ENCODE measurements at places on chromosomes 13 and 19.

DNA sequence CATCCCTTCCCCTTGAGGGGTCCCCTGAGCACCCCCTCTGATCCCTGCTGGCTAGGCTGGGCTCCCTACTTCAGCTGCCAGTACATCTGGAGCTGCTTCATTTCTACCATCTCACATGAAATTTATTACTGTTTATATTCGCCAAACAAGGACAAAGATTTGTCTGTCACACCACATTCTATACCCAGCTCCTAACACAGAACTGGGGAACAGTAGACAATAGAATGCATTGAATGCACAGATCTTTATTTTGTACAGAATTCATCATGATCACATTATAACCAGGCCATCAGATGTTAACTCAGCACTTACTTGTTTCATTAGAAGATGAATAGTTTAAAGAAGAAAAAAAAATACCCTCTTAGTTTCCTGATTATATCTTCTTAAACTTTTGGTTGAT is 159.4 kb downstream of the KLF5 start:
- DNase-seq, result no peak

DNA sequence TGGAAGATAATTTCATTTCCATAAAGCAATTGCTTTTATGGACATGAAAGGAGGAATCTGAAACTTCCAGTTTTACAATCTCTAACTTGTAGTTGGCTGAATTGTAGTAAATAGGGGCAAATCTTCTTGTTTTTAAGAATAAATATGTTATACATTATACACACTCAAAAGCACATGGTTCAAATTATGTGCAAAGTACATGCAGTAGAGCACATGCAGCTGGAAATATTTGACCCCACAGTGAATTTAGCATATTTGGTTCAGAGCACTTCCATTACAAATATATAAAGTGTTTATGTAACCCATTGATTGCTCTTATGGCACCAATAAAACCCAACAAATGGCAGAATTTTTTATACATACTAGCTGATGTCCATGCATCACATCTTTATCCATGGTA is 180.5 kb downstream of the IRS2 start:
- no peak for DNase-seq

DNA sequence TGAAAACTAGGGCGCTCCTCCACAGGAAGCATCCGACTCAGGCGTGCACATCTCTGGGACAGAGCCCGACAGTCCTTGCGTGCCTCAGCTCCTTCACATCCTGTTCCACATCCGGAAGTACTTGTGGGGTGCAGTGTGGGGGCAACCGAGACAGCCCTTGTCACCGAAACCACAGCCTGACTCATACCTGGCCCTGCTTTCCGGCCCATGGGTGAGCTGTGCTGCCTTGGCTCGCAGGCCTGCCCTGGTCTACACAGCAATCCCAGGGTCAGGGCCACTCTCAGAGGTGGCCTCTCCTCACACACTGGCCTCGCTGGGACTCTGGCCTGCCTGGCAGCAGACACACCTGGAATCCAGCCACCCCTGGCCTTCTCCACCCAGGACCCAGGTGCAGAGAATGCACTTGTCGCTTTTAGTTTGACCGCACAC is 100.4 kb downstream of the STK24 start:
- no peak for DNase-seq

- DNase-seq, result no peak
Measured at GRCh38 chr19:23882493-23882892, 32.2 kb upstream of the ZNF726 start.

- no peak for DNase-seq
Measured at GRCh38 chr13:60431108-60431700, 34.2 kb downstream of the TDRD3 start.

DNA sequence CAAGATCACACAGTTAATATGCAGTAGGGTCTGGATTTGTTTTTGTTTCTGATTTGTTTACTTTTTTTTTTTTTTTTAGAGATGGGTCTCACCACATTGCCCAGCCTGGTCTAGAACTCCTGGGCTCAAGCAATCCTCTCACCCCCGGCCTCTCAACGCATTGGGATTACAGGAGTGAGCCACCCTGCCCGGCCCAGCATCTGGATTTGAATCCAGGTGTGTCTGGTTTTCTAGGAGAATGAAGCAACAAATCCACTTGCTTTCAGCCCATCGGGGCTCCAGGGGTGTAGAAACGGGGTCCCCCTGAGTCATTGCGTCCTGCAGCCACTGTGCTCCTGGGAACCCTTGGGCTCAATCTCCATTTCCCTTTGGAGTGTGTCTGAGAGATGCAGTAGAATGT is 6.6 kb downstream of the CACNG8 start:
- no peak for DNase-seq

DNA sequence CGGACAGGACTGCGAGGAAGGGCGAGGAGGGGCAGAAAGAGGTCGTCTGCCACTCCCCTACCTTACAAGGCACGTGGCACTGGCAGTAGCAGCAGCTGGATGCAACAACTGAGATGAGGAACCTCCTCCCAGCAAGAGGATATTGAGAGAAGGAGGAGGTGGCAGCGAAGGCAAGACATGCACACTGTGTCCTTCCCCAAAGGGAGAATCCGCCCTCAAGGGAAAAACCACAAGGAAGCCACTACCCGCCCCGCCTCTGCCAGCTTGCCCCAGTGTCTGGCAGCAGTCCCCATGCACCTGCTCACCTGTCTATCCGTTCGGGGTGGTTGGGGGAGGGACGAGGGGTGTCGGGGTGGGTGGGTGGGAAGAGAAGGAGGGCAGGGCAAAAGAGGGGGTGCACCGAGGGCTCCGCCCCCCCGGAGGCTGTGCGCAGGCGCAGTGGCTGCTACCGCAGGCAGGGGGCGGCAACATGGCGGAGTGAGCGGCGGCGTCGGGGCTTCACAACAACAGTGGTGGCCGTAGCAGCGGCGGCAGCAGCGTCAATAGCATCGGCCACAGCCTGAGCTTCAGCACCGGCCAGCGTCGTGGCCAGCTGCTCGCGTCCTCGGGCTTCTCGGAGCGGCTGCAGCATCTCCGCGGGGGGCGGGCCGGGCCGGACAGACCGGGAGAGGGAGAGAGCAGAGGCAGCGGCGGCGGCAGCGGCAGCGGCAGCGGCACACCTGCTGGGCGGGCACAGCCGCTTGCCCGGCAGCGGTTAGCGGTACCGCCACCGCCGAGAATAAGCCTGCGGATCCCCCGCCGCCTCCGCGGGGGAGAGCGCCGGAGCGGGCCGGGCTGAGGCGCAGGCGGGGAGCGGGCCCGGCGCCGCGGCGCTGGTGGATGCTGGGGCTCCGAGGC is at the start of gene NBEA:
Gene NBEA, plus strand, starts transcription at position 436 of the 897 bp plus-strand sequence. CDS start 551 bp downstream, outside the sequence.
- DNase-seq, result peak; percentile 84

GRCh38 chr13:91166714-91167511 is 180.6 kb upstream of the MIR17HG start:
- DNase-seq, result no peak

DNA sequence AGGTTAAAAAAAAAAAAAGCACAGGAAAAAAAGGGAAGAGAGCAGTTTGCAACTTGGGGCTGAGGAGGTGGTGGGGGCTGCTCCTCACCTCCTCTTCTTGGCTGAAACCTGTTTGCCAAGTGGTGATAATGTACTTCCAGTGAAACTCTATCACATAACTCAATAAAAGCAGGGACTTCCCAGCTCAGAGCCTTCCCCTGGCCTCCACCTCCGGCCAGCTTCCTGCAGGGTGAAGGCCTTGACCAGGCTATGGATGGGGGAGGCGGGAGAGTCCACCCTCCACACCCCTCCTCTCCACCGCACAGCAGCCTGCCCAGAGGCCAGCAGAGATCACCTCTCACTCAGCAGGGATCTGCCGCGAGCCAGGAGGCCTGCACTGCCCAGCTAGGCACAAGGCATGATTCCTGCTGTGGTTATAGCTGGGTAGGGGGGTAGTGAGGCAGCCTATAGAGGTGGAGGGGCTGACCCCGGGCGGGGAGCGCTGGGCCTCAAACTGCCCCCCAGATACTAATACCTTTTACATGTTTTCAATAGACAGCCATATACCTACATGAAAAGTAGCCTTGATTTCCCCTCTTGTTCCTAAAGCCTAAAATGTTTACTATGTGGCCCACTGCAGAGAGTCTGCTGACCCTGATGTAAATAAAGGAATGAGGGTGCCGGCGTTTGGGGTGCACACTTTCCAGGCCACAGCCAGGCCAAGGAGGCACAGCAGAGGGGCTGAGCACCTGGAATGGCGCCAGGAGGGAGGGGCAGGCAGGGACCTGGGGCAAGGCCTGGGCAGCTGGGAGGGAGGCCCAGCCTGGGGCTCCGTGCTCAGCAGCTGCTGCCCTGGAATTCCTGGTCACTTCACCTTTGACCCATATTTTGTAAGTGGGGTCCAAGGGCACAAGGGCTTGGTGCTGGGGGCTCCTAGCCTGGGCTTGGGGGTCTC is 10.3 kb downstream of the ZNF787 start:
- DNase-seq, result no peak

DNA sequence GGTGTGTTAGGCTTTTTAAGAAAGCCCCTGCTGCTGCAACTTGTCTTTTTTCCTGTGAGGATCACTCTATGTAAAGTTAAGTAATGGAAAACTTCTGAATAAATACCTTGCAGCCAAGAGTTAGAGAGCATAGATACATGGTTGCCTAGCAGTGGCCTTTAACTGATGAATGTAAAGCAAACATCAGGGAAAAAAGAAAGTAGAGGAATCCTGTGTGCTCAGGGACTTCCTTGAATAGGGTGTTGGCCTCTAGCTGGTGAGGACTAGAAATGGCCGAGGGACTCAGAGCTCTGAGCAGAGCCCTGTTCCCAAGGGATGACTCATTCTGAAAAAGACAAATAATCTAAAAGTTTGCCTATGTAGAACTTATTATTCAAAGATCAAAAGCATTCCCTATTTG is 135.7 kb downstream of the MIPEP start:
- no peak for DNase-seq

GRCh38 chr19:17948931-17949930 is 16.4 kb downstream of the CCDC124 start:
- no peak for DNase-seq

DNA sequence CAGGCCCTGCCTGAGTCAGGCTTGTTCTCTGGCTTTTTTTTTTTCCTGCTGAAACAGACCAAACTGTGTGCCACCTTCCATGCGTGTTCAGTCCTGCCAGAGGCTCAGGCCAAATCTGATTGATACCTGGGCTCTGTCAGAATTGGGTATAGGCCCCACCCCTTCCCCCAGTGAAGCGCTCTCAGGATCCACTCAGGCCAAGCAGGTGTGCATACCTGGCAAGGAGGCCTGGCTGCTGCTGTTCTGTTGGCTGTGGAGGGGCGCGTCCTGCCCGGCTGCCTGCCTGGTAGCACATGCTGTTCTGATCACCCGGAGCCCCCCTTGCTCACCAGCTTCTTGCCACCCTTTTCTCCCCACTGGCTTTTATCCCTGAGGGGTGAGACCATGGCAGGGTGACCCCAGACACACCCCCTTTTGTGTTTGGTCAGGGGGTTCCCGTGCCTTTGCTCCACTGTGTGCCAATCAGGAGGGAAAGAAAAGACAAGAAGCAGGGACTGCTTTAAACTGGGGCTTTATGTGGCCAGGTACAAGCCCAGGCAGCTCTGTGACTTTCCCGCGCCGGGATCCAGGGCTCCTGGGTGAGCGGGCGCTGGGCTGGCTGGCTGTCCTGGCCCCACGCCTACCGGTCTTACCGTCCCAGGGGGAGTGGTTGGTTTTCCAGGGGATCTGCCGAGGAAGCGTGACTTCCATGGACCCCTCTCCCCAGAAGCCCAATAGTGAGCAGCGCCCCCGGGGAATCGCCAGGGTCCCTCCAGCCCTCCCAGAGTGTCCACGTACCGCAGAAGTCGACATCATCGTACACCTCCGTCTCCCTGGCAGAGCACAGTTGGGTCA is 12.7 kb downstream of the PRAM1 start:
- DNase-seq, result no peak

DNA sequence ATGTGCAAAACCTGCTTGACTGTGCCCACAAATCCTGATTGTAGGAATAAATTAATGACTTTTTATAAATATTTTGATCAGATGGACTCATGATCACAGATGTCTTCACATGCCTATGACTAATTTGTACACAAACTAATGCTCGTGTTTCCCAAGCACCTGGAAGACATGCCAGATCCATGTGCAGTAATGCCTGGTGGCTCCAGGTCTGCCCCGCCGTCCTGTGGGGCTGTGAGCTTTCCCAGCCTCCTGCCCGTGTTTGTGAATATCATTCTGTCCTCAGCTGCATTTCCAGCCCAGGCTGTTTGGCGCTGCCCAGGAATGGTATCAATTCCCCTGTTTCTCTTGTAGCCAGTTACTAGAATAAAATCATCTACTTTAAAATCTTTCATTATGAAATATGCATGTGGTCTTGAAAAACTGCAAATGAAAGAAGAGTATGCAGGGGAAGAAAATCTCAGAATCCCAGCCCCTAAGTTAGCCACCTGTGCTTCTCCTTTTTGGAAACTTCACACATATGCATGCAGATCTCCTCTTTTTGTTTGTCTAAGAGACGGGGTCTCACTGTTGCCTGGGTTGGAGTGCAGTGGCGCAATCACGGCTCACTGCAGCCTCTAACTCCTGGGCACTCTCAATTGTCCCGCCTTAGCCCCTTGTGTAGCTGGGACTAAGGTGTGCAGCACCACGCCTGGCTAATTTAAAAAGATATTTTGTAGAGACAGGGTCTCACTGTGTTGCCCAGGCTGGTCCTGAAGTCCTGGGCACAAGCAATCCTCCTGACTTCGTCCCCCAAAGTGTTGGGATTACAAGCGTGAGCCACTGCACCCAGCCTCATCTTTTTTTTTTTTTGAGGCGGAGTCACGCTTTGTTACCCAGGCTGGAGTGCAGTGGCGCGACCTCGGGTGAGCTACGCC is 6.2 kb downstream of the RPL28 start:
- DNase-seq, result no peak

DNA sequence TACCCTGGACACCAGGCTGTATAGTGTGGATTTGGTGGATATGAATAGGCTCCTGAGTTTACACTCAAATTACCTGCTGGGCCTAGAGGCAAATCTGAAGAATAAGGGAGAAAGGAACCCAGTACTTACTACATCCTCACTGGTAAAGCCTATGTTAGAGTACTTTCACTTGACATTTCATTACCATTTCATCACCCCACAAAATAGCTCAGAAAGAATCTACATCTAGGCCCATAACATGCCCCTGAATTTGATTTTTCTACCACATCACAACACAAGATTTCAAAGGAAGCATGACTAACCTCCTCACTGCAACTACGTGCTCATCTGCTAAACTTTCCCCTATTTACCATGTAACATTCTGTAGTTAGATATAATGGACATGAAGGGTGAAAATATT is 43.3 kb downstream of the VWA8 start:
- no peak for DNase-seq

DNA sequence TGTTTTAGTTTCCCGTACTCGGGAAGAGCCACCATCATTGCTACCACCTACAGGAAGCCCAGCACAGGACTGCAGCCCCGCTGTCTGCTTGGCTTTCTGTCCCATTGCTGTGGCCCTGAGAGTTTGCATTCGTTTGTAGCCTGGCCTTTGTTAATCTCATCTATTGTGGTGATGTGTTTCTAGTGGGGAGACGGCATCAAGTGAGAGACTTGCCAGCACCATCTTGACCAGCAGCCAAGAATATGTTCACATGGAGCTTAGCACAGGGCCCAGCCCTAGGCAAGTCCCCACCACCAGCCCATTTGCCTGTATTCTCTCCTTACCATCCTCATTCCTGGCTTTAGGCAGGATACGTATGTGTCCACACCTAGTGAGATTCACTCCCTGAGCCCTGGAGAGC is 17.3 kb upstream of the OVOL3 start:
- no peak for DNase-seq

GRCh38 chr13:102707467-102707866 is 12.6 kb upstream of the METTL21C start:
- peak; percentile 71 for DNase-seq

- no peak for DNase-seq
Measured at GRCh38 chr19:33734913-33735312, 61.8 kb upstream of the KCTD15 start.

- no peak for DNase-seq
Measured at GRCh38 chr19:47152205-47152604, 21.6 kb downstream of the SAE1 start.

All from NCI-H187 (cell line).